ENCODE measurements at places on chromosomes 16 and 17.

DNA sequence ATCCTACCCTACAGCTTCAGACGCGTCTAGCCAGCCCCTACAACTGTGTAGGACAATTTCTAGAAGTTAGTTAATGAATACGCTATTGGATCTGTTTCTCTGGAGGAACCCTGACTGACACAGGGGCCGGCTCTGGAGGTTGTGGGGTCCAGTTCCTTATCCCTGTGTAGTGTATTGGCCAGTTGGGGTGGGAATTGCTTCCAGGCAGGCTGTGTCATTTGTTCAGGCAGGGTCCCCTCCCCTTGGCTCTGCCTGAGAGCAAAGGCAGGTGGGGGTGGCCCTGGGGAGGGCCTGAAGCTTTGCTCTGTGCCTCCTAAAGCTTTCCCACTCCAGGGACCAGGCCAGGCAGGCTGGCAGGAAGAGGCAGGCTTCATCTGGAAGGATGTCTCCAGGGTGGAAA is 11.7 kb upstream of the CETP start:
- no peak for DNase-seq

DNA sequence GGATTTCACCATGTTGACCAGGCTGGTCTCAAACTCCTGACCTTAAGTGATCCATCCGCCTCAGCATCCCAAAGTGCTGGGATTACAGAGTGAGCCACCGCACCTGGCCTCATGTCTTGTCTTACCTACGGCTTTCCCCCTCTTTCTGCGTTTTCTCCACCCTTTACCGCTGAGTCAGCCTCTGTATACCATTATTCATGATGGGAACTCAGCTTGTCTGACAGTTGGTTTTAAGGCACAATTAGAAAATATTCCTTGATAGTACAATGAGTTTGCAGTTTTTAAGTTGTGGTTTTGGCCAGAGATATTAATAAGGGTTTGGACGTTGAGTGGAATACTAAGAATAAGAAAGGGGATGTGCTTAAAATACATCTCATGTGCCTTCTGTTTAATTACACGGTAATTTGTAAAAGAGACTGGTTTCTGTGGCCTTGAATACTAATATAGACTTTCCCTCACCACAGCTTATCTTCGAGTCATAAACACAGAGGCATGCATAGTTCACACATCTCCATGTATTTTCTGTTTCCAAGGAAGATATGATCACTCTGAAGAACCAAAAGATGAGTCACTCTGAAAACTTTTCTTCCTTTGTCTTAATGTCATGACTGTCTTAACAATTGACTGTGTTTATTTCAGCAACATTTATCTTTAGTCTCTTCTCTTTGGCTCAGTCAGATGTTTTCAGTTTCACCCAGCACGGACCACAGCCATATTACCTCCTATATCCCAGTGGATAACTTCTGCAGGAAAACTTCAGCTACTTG is 54.4 kb downstream of the PITPNC1 start:
- no peak for DNase-seq

DNA sequence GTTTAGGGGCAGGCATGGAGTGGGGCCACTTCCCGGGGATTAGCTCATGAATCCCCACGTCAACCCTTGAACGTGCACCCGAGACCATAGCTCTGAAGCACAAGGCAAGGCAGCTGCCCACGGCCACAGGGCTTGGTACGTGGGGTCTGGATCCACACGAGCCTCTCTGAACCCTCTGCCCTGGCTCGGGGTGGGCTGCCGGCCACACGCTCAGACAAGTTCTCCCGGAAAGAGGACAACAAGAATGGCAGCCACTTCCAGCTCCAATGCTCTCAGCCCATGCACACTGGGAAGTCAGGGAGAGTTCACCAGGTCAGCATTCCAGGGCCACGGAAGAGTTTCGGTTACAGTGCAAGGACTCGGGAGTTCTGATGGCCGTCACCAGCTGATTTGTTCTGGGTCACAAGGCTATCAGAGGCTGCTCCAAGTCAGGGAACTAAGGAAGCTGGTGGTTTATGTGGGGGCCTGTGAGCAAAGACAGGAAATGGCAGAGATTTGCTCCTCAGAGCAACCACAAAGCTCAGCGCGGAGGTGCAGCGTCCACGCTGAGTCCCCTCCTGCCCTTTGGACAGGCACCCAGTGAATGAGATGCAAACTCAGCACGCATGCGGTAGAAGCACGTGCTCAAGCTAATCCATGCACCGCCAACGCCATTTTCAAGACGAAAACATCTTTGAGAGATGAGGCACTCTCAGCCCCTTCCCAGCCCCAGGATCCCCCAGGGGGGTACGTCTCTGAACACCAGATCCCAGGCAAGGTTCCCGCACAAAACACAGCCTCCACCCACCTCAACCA is 356.4 kb downstream of the FOXL1 start:
- DNase-seq = no peak

DNA sequence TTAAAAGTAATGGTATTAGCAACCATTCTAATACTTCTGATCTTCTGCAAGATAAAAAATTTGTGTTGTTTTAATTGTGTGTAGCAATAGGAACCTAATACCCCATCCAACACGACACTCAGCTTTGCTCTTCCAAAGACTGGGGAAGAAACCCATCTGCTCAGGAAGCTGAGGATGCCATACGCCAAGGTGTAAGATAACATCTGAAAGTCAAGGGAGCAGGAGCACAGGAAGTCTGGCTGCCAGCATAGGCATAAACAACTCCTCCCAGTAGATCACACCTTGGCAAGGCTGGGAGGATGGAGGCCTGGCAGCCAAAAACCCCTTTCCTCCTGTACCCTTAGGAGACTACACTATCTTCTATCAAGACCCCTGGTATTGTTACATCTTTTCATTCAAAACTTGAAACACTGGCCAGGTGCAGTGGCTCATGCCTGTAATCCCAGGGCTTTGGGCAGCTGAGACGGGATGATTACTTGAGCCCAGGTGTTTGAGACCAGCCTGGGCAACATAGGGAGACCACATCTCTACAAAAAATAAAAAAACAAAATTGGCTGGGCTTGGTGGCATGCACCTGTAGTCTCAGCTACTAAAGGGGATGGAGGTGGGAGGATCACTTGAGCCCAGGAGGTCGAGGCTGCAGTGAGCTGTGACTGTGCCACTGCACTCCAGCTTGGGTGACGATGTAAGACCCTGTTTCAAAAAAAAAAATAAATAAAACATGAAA is 5.7 kb upstream of the SPHK1 start:
- no peak for DNase-seq

GRCh38 chr16:9647981-9648701 is 534.1 kb downstream of the GRIN2A start:
- DNase-seq = no peak
